ENCODE measurements at places on chromosomes 13 and 19. TPM values are rescaled to one million over a fixed set of nuclear protein-coding genes. Genes with fewer than 3 reads are reported as not detected.

DNA sequence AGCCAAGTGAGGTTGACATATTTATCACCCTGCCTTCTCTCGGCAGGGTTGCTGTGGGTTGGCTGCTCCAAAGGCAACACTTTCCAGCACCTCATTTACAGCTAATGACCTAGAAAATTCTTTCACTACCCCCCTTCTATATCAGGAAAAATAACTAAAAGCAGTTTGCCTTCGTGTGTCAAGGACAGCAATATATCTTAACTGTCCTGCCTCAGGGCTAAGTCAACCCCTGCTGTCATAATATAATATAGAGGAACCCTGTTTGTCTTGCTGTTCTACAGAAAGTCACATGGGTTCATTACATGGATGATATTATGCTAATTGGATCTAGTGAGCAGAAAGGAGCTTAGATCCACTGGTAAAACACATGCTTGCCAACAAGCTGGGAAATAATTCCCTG, 28.1 kb upstream of the USP12 start:
- no peak for DNase-seq

The PCDH20 gene
- 9.2 TPM for total RNA-seq

DNA sequence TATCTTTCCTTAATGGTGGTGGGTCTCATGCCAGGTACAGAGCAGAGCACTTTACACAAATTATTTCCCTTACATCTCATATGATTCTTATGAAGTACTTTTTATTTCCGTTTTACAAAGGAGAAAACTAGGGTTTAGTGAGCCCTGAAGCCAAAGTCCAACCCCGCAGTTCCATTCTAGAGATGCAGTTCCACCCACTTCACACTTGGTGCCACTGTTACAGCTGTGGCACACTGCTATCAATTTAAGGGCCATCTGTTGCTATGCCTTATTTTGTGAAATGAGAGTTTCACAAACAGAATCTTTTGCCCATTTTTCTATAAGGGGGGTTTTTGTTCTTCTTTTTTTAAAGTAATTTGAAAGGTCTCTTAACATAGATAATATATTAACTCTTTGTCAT, 12.9 kb downstream of the MIPEP start:
- no peak for DNase-seq

The SHC2 gene
- 56.5 TPM for total RNA-seq

DNA sequence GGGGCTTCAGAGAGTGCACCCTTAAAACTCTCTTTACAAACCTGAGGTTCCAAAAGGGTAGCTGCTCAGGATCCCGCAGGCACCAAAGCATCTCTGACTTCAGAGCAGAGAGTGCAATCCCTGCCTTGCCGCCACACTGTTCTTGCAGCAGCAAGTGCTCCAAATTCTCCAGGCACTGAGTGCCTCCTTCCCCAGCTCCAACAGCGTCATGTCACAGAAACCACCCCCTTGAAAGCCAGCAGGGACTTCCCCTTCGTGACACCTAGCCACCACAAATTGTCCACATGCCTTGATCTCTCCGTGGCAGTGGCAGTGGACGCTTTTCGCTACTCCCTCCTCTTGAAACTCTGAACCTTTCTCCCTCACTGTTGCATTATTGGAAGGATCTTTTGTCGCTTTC, 39.9 kb downstream of the MBNL2 start:
- DNase-seq, result no peak

DNA sequence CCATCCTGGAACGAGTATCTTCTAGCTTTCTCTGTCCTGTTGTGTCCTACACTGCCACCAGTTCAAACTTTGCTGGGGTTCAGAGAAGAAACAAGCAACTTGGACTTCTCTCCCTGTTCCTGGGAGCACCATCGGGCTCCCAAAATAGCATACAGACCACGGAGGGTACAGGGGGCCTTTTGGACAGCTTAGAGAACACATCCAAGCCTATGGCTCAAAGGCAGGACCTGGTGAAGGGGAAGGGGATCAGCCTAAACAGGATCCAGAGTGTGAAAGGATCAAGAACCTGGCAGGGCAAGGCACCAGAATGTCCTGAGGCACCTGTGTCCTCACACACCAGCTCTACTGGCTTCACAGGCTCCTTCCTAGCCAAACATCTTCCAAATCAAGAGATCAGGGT, 1336.5 kb downstream of the UQCRFS1 start:
- DNase-seq, result no peak

The STOML3 gene
- not detected for total RNA-seq

The PLIN4 gene
- 0.50 TPM for total RNA-seq

DNA sequence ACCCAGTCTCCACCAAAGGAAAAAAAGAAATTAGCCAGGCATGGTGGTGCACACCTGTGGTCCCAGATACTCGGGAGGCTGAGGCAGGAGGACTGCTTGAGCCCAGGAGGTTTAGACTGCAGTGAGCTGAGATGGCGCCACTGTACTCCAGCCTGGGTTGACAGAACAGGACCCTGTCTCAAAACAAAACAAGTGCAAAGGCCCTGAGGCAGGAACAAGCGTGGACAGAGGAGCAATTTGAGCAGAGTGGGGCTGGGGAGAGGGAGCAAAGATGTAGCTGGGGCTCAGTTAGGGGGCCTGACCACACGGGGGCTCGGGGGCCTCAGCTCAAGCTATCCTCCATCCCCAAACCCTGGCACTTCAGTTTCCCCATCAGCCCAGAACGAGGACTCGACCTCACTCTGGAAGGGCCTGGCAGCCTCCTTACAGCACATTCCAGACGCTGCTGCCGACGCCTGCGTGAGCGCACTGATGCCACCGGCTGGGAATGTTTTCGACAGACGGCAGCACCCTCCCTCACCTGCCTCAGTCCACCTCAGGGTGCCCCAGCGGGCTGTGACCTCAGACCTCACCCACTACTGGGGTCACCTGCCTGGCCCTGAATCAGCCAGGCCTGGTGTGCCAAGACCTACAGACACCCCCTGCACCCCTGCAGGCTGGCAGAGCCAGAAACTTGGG, 1.8 kb upstream of the POLRMT start:
- no peak for DNase-seq

DNA sequence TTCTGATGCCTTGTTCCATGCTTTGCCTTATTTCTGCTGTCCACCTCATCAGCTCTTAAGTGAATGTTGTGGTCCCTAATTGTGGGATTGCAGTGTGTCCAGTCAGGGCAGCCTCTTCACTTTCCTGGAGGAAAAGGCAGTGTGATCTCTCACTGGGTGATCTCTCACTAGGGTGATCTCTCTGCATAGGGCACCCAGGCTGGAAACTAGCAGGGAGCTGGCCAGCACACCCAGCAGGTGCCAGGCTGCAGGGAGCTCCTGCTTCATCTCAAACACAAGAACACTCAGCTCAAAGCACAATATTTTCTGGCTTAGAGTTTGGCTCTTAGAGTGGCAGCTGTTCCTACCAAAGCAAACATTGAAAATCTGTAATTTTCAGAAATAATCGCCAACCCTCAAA, 36.5 kb upstream of the TSHZ3 start:
- DNase-seq, result no peak

DNA sequence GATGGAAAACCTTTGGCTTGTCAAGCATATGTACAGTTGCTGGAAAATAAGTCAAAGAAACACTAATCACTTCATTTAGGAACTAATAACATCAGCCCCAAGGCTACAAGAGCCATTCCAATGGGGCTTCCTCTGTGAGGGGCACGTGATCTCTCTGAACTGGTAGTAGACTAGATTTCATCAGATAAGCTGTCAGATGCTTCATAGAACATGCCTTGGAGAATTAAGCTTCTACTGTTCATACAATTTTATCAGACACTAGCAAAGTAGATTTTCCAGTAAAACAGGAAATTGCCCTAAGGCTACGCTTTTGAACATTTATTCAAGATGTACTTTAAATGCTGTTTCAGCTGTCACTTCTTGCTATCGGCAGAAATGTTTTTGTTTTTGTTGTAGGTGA, 107.8 kb downstream of the EDNRB start:
- DNase-seq, result no peak
